Activated T-helper 1 cell treated with anti-CD3 and anti-CD28 coated beads, Interleukin-2, amount 50 U/mL, for 16 hours (primary cell): ENCODE measurements at places on chromosomes 1 and 21.

DNA sequence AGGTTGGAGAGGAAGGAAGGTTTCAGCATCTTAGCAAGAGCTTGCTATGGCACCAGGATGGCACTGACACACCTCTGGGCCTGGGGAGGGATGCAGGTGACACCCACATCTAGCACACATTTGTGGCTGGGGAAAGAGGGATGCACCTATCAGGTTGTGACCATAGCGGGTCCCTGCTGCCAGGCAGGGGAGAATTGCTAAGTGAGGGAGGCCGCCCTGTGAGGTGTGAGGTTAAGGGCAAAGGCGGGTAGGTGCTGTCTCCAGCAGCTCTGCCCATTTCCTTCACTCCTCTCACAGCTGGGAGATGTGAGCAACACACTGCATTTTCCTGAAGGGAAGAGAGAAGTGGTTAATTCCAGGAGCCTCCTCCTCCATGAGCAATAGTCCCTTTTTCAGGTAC is 83.2 kb upstream of the TLR5 start:
- no peak for DNase-seq

DNA sequence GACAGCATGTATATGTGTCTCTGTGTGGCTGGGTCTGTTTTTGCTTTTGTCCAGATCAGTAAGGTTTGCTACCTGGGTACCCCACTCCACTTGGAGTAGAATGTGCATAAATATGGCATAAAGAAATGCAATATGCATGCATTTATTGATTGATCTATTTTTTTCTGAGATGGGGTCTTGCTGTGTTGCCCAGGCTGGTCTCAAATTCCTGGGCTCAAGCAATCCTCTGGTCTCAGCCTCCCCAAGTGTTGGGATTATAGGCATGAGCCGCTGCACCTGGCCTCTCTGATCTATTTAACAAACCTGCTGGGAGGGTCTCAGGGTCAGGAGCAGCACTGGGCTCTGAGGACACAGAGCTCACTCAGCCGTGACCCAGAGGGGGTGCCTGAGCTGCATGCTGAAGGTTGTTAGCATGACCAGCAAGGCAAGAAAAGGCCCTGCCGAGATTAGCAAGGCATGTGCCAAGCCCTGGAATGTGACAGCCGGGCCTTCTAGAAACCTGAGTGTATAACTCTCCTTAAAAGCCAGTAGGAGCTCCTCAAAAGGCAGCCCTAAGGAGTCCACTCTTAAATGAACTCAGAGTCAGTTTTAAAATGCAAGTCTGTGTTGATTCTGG is 22.5 kb downstream of the PCSK9 start:
- no peak for DNase-seq

GRCh38 chr1:112533029-112533428 is 24.3 kb downstream of the WNT2B start:
- no peak for DNase-seq

- no peak for DNase-seq
Observed at GRCh38 chr21:16473988-16474387, 744.2 kb downstream of the USP25 start.

GRCh38 chr21:45537111-45537745 is 5.0 kb downstream of the SLC19A1 start:
- no peak for DNase-seq

GRCh38 chr21:33662046-33662445 is 19.7 kb downstream of the ITSN1 start:
- no peak for DNase-seq

- no peak for DNase-seq
Observed at GRCh38 chr1:155648207-155649147, 38.5 kb downstream of the MSTO1 start.

GRCh38 chr1:27031235-27032118 is 18.8 kb upstream of the TENT5B start:
- DNase-seq, result no peak

- DNase-seq, result no peak
Observed at GRCh38 chr1:188425687-188426086, 1596.9 kb downstream of the PLA2G4A start.

GRCh38 chr1:160354388-160354985 is 11.3 kb downstream of the NCSTN start:
- DNase-seq, result no peak

- DNase-seq, result no peak
Observed at GRCh38 chr1:98304888-98305287, 356.6 kb upstream of the SNX7 start.

GRCh38 chr1:201633297-201633696 is 94.4 kb downstream of the NAV1 start:
- no peak for DNase-seq

DNA sequence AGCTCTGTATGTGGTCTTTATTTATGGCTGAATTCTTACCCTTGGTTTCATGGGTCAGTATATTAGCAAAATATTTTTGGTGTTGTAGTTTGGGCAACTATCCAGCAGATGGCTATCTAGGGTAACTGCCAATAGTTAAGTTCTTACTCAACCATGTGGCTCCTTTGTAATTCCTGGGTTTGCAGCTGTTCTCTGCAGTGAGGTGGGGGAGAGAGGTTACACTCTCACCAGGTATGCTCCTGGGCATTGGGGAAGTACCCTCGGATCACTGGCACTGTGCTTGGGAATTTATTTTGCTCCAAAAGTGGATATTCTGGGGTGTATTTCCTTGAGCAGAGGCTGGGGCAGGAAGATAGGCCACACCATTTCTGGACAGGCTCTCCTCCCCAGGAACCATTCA is 436.7 kb upstream of the TMPRSS15 start:
- no peak for DNase-seq

DNA sequence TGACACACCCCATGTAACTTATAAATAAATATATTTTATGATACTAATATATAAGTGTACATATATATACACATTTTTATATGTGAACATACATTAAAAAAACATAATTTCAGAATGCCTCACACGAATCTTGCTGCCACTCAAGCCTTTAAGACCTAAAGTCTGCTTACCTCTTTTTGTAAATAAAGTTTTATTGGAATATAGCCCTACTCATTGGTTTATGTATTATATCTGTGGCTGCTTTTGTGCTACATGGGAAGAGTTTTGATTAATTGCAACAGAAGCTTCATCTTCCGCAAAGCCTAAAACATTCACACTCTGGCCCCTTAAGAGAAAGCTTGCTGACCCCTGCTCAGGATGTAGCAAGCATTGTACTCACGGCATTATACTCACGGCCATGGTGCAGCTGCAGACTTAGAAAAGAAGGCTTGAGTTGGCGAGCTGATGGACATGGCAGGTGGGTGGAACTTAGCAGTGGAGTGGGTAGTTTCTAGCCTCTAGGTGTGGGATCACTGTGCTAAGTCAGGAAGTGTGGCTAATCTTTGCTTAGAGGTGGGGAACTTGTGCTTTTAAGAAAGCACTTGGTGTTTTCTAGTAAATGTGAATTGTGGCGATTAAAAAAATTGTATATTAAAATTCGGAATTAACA is 80.8 kb downstream of the DYRK1A start:
- DNase-seq, result no peak

DNA sequence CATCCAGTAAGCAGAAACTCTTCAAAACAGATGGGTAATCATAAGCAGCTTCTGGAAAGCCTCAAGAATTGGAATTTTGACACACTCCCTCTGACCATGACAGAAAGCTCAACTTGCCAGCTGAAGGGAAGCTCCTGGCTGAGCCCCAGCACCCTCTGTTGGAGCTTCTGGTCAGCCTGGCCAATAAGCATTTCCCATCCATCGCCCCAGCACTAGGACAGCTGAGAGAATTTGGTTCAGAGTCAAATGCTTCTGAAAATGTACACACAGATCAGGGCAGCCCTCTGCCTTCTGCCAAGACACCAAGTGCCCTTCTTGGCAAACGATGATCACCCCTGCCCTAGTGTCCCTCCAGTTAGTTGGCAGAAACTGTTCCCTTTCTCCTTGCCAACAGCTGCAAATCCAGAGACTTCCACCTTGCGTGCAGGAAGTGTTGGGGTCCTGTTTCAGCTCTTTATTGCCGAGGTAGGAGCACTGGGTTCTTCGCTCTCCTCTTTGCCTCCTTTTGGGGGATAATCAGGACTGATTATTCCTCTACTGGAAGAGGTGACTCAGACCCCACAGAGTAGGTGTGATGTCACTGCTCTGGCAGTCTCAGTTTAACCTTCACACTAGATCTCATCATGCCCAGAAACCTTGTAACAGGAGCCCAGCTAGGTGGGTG is 11.9 kb downstream of the PIGV start:
- no peak for DNase-seq

GRCh38 chr1:27135541-27136235 is 19.2 kb downstream of the SLC9A1 start:
- DNase-seq, result no peak
